ENCODE measurements at places on chromosomes 2 and 18. TPM values are rescaled to one million over a fixed set of nuclear protein-coding genes. Genes with fewer than 3 reads are reported as not detected.

GRCh38 chr18:3660739-3661515 is 211.0 kb downstream of the TGIF1 start:
- H3K27me3 ChIP-seq = no peaks in the 10 kb centered on the region
- no peaks in the 10 kb centered on the region for H3K36me3 ChIP-seq
- no peak overlapping the region for H3K27ac ChIP-seq
- no peak for DNase-seq
- peaks cover 23% of the 10 kb centered on the region for H3K4me1 ChIP-seq

The PIAS2 gene
- total RNA-seq = 21.9 TPM

GRCh38 chr2:9258953-9259399 is 52.4 kb downstream of the ASAP2 start:
- no peak for DNase-seq
- no peak overlapping the region for H3K27ac ChIP-seq
- H3K27me3 ChIP-seq = no peaks in the 10 kb centered on the region

DNA sequence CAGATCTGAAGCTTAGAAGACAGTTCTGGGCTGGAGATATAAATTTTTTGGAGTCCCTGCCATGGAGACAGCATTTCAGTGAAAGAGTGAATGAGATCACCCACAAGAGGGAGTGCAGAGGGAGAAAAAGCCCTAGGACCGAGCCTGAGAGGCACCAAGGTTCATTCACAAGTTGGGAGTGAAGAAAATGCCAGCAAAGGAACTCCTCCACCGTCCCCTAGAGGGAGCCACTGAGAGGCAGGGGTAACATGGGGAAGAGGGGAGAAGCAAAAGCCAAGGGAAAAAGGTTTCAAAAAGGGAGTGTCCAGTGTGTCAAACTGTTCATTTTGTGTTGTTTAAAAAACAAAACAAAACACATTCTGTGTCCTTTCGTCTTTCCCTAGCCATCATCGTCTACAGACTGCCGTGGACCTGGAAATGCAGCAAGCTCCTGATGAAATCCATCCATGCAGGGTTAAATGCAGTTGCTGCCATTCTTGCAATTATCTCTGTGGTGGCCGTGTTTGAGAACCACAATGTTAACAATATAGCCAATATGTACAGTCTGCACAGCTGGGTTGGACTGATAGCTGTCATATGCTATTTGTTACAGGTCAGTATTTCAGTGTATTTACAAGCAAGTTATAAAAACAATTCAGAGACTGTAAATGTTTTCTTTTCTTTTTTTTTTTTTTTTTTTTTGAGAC is 19.1 kb downstream of the CYBRD1 start:
- H3K4me1 ChIP-seq = no peaks in the 10 kb centered on the region
- DNase-seq = peak; percentile 23
- no peak overlapping the region for H3K4me3 ChIP-seq
- H3K27me3 ChIP-seq = peaks cover 8% of the 10 kb centered on the region

- no peak overlapping the region for H3K4me3 ChIP-seq
- peaks cover 28% of the 10 kb centered on the region for H3K4me1 ChIP-seq
- no peak overlapping the region for H3K27ac ChIP-seq
- DNase-seq = no peak
- H3K36me3 ChIP-seq = peaks cover 8% of the 10 kb centered on the region
These were observed 1.6 kb upstream of the CNDP2 start for GRCh38 chr18:74494514-74494913.

GRCh38 chr2:233418052-233418760 is 63.9 kb downstream of the DGKD start:
- H3K36me3 ChIP-seq = peaks cover 8% of the 10 kb centered on the region
- H3K4me3 ChIP-seq = peak overlapping the region; percentile 67
- no peaks in the 10 kb centered on the region for H3K27me3 ChIP-seq
- no peak for DNase-seq
- H3K27ac ChIP-seq = peak overlapping the region; percentile 88
- H3K4me1 ChIP-seq = peaks cover 97% of the 10 kb centered on the region

Data from activated naive CD4-positive, alpha-beta T cell treated with anti-CD3 and anti-CD28 coated beads for 36 hours (primary cell).